Heart left ventricle (tissue), 16 donors: ENCODE measurements at places on chromosomes 1 and 21. TPM values are rescaled to one million over a fixed set of nuclear protein-coding genes. Genes with fewer than 3 reads are reported as not detected.

DNA sequence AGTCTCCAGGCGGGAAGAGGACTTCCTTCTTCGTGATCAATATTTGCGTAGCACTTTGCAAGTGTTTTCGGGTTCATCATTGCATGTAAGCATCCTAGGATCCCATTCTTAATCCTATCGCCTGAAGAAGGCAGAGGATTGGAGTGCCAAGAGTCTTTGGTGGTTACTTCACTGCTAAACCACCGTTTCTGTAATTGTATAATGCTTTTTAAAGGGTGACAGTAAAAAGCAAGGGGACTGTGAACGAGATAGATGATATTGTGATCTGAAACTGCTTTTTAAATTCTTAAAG lies 345 bp upstream of the ALDH9A1 start:
- no peak for DNase-seq

Gene MAGI3
- total RNA-seq: 8.1 TPM

- no peak for DNase-seq
Measured at GRCh38 chr1:166914111-166914510, 38.0 kb upstream of the TADA1 start.

Gene TCHHL1
- total RNA-seq: not detected

Gene ITLN2
- 4.1 TPM for total RNA-seq

Gene CLCA4
- not detected for total RNA-seq

DNA sequence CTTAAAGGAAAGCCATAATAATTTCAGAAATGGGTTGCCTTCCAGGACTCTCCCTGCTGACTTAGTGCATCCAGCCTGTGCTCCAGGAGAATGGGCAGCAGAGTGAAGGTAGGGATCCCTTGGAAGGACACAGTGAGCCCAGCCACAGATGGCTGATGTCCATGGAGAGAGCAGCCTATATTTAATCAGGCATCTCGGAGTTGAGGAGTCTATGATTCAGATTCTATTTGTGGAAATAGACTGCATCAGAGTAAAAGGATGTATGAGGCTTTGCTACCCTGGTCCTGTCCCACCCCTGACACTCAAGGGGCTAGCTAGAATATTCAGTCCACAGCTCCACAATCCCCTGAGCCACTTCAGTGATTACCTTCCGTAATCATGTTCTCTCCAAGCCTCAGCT lies 43.8 kb upstream of the PBX1 start:
- DNase-seq: peak; percentile 56

Gene GABRD
- not detected for total RNA-seq

Gene LAMC2
- 4.4 TPM for total RNA-seq

- DNase-seq: no peak
Measured at GRCh38 chr1:199083680-199084079, 444.8 kb downstream of the PTPRC start.

- no peak for DNase-seq
Measured at GRCh38 chr1:222930070-222930469, 115.2 kb downstream of the DISP1 start.

GRCh38 chr1:53568540-53568939 lies 109.3 kb downstream of the DMRTB1 start:
- DNase-seq: no peak

DNA sequence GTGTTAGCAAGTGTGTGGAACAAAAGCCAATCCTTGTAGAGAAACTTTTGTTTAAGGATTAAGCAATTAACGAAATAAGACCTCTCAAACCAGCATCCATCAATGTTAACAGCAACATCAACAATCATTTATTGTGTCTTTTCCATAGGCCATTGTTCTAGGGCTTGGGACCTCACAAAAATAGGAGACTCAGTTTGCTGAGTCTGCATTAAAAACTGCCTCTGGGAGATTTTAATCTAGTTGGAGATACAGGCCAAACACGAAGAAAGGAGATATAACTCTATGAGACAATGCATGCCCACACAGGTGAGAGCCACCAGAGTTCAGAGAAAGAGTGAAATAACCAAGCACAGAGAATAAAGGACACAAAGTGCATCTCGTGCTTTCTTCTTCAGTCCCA lies 14.4 kb upstream of the SELP start:
- no peak for DNase-seq

DNA sequence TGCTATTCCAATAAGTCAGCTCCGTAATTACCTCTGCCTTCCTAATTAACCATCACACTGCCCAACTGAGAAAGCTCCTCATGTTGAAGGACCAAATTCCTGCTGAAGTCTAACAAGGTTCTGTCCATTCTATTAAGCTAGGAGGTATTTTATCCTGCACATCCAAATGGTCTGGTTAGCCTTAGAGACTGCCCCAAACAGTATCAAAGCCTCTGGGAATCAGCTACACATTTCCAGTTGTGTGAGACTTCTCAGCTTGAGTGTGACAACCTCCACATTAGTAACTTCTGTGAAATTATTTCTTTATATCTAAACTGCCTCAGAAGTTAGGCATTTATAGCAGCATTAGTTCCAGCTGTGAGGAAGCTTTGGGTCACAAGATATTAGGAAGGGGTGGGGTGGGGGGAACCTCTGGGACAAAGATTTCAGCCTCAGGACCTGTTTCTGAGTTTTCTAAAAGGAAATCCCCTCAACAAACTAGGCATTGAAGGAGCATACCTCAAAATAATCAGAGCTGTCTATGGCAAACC lies 150.5 kb upstream of the DUSP10 start:
- DNase-seq: no peak

Gene PATJ
- total RNA-seq: 156 TPM

- DNase-seq: no peak
Measured at GRCh38 chr1:42737257-42737656, 2.8 kb downstream of the CLDN19 start.

- DNase-seq: no peak
Measured at GRCh38 chr21:36454093-36454531, 25.8 kb downstream of the CLDN14 start.

DNA sequence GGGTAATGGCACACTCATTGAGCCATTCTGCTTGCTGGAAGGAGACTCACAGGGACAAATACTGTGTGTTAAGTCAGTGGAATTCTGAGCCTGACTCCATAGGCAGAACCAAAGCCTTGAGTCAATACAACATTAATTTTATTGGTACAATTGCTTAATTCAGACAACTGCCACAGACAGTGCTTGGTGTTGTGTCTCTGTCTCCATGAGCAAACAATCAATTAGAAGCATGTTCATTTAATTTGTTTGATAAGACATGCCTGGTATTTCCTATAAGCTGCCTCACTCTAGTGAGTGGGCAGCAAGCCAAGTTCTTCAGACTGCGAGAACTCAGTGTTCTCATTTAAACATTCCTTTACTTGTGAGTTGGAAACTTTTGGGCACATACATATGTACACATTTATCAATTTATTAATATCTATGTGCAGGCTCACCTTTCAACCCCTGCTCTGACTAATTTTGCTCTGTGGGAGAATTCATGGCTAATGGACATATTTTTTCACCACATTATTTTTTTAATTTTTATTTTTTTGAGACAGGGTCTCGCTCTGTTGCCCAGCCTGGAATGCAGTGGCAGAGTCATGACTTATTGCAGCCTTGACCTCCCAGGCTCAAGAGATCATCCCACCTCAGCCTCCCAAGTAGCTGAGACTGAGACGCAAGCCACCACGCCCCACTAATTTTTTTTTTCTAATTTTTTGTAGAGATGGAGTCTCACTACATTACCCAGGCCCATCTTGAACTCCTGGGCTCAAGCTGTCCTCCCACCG lies 4.5 kb upstream of the SRSF10 start:
- no peak for DNase-seq

Gene SERBP1
- total RNA-seq: 136 TPM

DNA sequence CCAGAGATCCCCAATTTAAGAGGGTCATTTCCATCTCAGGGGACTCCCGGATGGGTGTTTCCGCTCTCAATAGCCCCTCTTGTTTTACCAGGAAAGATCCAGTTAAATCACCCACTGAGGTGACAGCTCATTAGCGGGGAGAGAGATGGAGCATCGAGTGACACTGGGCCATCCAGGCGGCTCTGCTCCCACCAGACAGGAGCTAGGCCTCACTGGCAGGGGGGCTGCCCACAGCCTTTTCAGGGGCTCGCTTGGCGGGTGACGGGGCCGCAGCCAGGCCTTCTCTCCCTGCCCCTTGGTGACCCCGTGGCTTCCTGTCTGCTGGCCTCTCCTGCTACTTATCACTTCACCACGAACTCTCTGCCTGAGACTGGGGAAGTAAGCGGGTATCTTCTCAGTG lies 26.7 kb upstream of the SPSB1 start:
- no peak for DNase-seq

- no peak for DNase-seq
Measured at GRCh38 chr1:100364697-100365096, 12.4 kb downstream of the CDC14A start.

DNA sequence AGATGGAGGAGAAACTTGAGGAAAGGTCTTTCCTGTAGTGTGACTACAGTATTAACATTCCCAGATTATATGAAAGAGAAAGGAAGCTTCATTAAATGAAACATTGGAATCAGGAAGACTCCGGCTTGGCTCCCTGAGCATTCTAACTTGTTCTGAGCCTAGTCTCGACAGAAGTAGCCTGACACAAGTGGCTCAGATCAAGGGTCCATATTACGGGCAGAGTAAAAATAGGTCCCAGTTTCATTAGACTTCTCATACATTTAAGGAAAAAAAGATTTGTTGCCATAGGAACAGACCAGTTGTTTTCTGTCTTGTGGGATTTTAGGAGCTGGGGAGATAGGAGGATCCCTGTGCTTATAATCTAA lies 12.8 kb downstream of the SMAP2 start:
- no peak for DNase-seq

GRCh38 chr1:159945483-159946241 lies at the start of gene IGSF9:
TSS of gene IGSF9 (minus strand) at chr1:159945613. CDS start at chr1:159943454, 2,159 bp downstream.
- DNase-seq: peak; percentile 88

Gene RPS27
- 772 TPM for total RNA-seq

DNA sequence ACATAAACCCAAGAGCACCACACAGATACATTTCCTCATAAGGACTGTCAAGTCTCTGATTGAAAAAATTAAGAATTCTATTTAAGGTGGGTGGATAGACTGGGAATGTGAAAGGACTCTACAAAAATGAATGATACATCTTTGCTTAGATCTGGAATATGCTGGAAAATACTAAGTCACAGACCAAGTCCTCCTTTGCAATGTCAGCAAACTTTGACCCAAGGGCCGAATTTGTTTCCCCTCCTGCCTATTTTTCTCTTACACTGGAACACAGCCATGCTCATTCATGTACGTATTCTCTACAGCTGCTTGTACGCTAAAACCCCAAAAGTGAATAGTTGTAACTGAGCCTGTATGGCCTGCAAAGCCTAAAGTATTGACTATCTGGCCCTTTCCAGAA lies 180.7 kb downstream of the ADSS2 start:
- DNase-seq: no peak

GRCh38 chr1:2912424-2913061 lies 108.7 kb upstream of the ACTRT2 start:
- no peak for DNase-seq

GRCh38 chr1:3763351-3764125 lies 9.0 kb upstream of the SMIM1 start:
- DNase-seq: no peak

DNA sequence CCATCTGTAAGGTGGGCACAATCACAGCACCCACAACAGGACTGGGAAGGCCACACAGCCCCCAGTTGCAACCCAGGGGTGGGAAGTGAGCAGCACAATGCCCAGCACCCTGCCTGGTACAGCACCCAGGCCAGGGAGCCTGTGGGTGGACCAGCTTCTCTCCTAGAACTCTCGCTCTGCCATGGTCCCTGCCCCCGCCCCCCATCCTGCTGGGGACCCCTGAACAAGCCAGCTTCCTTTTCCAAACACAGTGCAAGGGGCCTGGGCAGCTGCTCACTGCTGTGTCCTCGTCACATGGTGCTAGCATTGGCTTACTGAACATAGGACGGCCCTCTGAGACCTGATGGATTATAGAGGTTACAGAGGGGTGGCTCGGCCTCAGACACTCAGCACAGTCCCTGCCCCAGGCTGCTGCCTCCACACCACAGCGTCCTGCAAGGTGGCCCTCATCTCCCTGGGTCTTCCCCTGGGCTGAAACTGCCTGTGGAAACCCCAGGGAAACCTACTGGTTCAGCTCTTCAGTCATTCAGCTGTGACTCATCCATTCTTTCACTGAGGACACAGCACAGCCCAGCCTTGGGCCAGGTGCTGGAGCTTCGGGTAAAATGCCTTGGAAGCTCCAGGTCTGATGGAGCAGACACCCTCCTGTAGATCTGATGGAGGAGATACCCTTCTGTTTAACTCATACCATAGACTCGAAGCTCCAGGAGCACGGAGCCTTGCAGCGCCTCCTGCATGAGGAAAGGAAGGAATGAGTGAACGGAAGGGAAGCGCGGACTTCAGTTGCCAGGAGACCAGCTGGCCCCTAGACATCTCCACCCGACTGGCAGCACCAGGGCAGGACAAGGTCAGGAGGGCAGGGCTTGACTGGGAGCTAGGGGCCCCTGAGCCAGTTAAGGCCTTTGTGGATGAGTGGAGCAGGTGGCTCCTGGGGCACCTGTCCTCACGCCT lies 8.1 kb upstream of the PRDM16 start:
- DNase-seq: no peak

DNA sequence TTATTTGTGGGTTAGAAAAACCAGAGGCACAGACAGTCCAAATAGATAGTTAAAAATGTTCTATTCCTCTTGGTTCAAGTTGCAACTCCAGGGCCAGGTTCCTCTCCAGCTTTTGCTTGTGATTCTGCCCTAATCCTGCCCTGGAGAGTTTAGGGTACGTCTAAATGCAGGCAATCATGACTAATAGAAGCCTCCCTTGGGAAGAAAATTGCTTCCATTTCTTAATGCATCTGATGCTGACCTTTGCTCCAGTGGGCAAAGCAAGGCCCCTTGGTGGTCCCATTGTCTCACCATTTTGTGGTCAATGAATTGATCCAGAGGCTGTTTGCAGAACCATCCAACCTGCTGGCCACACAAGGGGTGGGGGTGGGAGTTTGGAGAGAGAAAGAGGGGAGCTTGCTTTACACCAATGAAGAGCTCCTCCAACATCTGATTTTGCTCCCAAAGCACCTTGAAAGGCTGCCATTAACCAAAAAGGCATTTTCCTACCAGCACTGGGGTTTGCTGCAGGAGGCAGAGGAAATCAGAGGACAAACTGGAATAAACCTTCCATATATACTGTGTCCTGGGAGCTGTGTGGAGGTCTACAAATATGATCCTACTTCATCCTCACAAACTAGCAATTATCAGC lies 31.3 kb downstream of the C8B start:
- no peak for DNase-seq

GRCh38 chr1:203609979-203610493 lies 16.6 kb upstream of the ATP2B4 start:
- no peak for DNase-seq

GRCh38 chr1:188027613-188028012 lies 1198.9 kb downstream of the PLA2G4A start:
- no peak for DNase-seq

- DNase-seq: no peak
Measured at GRCh38 chr1:119895102-119895501, 1.2 kb downstream of the ADAM30 start.

DNA sequence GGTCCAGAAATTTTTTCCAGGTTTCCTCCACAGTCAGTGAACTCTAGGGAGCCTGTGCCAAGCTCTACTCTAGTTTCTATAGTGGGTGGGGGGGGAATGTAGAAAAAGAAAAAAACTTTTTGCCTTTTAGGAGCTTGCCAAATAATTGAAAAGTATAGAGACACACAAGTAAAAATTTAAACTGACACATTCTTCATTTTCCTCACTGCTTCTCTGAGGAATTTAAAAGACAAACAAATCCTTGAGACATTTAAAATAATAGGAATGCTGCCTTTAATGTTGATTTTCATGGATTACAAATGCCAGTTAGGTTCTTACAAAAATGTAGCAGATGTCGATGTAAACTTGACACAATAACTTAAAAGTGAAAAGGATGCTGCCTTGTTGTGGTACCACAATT lies 241.9 kb downstream of the DNM3 start:
- no peak for DNase-seq

Gene TLCD4
- total RNA-seq: 82.7 TPM
